Right ventricle myocardium inferior (tissue), 1 donor: ENCODE measurements at places on chromosomes 6 and 20. TPM values are rescaled to one million over a fixed set of nuclear protein-coding genes. Genes with fewer than 3 reads are reported as not detected.

GRCh38 chr20:63738687-63739129 lies 868 bp upstream of the SLC2A4RG start:
- DNase-seq, result peak; percentile 84

DNA sequence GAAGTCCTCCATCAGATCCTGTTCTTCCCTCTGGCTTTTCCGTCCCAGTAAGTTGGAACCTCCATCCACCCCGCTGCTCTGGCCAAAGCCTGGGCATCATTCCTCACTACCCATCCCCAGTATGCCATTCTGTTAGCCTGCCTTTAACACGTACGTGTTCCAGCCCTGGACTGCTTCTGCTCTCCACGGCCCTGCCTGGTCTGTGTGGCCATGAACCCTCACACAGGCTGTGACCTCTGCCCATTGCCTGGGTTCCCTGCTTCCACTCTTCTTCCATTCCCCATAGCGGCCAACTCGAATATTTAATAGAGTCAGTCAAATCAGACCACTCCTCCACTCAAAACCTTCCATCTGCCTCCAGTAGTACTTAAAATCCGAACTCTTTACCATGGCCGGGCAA lies 29.4 kb downstream of the RALGAPA2 start:
- DNase-seq, result no peak

- no peak for DNase-seq
These were observed 307.9 kb downstream of the KIF16B start for GRCh38 chr20:16265334-16265733.

DNA sequence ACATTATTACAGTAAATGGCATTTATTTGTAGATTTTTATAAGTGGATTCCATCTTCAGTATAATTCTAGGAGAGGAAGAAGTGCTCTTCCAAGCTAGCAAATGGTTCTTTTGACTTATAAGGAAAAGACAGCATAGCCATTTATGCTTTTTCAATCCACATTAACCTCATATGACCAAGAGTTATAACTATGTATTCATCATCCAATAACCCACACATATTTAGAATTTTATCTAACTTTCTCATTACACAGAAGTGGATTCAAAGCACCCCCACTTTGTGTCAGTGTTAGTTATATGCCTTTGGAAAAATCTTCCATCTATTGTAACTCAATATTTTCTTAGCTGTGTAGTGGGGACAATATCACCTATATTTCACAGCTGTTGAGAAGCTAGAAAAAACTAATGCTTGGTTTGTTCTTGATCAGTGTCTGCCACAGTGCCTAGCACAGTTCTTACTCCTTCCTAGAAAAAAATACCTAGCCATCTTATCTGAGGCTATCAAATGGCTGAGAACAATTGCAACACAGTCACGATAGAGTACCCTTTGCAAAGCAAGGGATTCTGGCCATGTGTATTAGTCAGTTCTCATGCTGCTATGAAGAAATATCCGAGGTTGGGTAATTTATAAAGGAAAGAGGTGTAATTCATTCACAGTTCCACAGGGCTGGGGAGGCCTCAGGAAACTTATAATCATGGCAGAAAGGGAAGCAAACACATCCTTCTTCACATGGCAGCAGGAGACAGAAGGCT lies 986.3 kb downstream of the TFAP2A start:
- DNase-seq, result no peak

GRCh38 chr6:126127659-126128058 lies 141.3 kb downstream of the TRMT11 start:
- no peak for DNase-seq

GRCh38 chr6:149319422-149319821 lies 1.9 kb downstream of the TAB2 start:
- no peak for DNase-seq

DNA sequence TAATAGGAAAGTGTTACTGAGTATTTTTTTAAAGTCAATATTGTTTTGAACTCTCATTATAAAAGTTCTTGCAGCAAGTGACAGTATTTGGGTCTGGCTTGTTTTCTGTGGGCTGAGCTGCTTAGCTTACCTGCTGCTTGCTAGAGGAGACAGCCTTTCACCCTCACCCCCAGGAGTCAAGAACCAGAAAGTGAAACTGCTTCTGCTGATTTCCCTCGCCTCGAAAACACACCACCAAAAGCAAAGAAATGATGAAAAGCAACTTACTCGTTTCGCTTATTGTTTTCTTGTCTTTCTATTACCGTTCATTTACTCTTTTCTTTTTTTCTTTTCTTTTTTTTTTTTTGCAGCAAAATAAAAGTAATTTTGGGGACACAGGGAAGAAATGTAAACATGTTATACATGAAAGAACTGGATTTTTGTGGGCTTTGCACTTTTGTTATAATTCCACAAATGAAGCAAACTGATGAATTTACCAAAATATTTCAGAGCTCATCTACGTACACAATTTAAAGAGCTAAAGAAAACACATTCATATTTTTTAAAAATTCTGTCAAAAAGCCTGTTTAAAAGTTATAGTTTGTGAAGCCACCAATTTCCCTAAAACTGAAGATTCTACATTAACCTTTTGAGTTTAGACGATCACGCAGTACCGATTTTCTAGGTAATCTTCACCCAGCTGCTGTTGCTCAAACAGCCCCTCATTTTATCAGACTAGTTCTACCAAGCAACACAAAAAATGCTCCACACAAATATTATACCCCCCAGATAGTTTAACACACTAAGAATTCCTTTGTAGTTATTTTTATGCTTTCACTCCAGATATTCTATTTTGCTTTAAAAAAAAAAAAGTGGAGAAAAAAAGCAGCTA lies 1.7 kb downstream of the SCML4 start:
- DNase-seq, result no peak

DNA sequence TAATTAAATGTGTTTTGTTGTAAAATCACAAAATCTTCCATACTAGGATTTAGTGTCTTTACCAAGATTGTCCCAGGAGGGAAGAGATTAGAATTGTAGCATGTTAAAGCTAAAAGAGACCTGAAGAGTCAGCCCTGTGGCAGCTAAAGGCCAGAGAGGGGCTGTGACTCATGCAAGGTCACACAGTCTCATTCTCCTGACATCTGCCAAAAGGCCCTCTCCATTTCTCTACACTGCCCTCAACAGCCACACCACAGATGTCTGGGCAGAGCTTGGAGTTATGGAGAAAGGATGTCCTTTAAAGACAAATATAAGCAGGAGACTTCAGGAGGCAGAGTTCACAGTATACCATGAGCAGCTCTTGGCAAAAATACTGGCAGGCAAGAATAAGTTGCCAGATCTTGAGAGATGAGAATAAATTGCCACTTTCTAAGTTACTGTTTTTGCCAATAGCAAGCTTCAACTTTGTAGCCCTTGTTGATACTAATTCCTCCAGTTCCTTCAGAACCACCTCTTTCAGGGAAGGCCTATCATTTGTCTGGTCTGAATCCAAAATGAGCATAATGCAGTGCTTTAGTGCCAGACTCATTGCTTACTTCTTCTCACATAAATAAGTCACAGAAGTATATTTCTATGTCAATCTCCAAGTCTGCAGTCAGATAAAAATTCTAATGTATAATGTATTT lies 41.7 kb downstream of the AKIRIN2 start:
- no peak for DNase-seq

DNA sequence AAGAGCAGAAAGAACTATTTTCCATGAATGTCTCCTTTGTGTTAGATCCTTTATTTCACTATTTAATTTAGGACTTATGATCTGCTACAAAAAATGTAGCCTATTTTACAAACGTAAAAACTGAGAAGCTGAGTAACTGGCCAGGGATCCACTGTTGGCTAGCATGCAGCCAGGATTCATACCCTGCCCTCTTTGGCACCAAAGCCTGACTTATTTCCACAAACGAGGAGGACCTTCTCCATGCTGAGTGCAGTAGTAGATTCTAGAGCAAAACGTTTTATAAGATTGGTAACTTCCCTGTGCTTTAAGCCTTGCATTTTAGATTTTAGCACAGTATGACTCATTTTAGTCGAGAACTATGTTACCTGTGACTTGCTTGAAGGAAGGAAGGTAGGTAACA lies 74.3 kb downstream of the NCOA7 start:
- DNase-seq, result no peak

DNA sequence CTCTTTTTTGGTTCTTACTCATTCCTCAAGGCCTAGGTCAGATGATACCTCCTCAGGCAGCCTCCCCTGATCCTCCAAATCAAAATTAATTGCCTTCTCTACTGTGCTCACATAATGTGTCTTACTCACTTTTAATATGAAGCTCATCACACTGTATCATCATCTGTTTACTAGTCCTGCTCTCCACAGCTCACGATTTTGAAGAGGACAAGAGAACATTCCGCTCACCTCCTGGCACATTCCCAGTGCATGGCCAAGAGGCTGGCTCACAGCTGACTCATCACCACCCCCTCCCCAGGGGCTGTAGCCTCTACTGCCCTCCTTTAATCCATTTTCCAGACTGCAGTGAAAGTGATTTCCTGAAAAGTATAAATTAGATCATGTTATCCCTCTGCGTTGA lies 133.1 kb downstream of the ALDH8A1 start:
- DNase-seq, result no peak

DNA sequence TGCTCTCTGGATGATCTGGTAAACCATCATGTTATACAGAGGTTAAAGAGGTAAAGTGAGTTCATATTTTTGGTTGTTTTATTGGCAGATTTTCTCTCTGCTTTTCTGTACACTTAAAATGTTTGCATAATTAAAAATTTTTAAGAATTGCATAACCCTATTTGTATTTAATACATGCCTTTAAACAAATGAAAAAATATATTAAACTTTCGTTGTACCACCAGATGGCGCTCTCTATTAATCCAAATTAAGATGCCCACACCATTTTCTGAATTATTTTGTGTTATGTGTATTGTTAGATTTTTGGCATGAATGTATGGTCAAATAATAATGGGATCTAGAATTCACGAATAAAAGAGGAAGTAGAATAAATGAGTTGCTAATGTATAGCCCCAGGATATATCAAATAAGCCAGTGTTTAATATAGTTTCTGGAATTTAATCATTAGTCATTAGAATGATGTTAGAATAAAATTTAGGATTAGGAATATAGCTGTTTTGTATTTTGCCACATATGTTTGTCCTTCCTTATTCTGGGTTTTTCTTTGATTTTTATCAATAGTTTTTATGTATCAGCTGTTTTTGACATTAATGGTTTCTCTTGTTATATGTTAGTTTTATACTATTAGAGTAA lies 38.9 kb downstream of the SMAP1 start:
- DNase-seq, result no peak

GRCh38 chr6:14232889-14233288 lies 115.3 kb downstream of the CD83 start:
- no peak for DNase-seq

DNA sequence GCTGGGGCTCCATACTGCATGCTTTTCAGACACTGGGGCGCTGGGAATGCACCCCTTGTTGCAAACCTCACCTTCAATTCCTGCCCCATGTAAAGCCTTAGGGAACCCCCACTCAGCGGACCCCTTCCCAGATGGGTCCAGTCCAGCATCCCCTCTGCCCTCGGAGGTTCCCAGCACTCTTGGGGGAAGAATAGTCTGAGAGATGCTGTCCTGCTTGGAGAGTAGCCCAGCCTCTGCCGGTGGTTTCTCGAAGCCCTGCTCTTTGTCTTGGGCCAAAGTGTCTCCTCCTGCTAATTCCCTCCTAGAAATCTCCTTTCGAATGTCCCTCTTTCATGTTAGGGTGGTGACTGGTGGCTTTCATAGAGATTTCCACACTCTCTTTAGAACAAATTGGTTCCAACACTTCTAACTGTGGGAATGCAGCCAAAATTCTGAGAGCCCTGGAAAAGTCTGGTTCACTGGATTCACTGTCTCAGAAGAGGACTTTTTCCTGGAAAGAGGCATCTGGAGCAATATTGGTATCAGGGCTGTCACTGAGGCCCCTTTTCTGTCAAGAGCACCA lies 24.9 kb upstream of the SULF2 start:
- DNase-seq, result peak; percentile 63

- DNase-seq, result no peak
These were observed 1.5 kb downstream of the LATS1 start for GRCh38 chr6:149716181-149716963.

- DNase-seq, result no peak
These were observed 59.7 kb downstream of the GPX5 start for GRCh38 chr6:28585335-28585734.

DNA sequence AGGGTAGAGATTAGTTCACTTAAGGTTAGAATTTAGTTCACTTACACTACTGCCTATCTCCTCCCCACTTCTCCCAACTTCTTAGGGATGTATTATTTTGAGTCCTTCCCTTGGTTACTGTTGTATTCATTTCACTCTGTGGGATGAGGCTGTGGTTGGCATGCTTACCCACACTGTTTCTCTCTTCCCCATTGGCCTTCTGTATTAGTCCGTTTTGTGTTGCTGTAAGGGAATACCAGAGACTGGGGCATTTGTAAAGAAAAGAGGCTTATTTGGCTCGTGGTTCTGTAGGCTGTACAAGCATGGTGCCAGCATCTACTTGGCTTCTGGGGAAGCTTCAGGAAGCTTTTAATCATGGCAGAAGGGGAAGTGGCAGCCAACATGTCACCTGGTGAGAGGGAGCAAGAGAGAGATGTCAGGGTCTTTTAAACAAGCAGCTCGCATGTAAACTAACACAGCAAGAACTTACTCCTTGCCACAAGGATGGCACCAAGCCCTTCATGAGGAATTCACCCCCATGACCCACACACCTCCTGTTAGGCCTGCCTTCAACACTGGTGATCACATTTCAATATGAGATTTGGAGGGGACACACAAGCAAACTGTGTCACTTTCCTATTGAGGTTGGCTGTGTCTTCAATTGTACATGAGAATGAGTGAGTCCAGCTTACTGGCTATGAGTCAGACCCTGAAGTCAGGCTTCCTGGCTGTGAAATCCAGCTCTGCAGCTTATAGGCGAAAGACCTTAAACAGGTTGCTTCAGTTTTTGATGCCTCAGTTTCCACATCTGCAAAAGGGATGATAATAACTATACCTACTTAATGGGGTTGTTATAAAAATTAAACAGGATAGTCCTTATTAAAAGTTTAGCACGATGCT lies 53.3 kb downstream of the SYNDIG1 start:
- DNase-seq, result no peak

Gene IPCEF1
- 2.0 TPM for total RNA-seq

Gene LY86
- 1.1 TPM for total RNA-seq

Gene CST4
- total RNA-seq, result not detected

Gene DDX39B
- 159 TPM for total RNA-seq

Gene WDR46
- total RNA-seq, result 15.9 TPM
